ENCODE measurements at places on chromosomes 5 and 9.

DNA sequence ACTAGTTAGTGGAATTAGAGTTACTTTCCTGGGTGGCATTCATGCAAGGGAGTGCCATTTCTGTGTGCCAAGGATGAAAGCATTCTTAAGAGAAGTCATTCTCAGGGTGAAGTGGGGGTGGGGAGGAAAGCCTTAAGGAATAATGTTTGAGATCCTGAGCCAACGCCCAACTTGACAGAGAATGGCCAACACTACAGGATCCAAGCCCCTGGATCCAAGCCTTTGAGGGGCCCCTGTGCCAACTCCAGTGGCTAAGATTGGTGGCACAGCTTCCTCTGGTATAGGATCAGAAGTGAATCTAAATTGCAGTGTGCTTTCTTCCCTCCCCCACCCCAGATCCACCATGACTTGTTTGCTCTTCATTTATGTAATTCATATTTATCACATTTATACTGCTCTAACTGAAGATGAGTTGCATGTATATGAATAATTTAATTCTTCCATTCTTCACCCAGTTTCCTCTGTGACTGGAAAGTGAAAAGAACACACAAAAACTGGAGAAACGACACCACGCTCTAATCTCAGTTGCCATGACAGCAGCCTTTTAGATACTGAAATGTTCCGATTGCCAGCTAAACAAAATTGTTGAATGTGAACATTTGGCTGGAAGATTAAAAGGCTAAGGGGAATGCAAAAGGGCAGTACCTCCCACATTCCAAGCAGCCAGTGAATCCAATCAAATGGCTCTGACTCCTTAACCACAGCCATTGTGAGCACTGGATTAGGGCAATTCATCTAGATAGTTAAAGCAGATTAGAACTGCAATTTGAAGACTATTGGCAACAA, 4.5 kb downstream of the ZNF608 start:
- no peak for DNase-seq

DNA sequence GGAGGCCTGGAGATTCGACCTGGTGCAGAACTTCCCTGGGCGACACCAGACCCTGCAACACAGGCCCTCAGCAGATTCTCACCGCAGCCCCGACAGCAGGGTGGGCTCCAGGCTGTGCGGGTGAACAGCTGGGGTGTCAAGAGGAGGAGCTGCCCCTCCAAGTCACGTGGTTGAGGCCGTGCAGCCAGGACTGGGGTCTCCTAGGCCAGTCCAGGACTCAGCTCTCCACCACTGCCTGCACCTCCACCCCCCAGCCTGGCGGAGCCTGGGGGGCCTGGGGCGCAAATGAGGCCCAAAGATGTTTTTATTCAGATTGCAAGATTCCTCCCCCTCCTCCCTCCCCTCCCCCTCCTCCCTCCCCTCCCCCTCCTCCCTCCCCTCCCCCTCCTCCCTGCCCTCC, 9.2 kb upstream of the AGPAT2 start:
- no peak for DNase-seq

DNA sequence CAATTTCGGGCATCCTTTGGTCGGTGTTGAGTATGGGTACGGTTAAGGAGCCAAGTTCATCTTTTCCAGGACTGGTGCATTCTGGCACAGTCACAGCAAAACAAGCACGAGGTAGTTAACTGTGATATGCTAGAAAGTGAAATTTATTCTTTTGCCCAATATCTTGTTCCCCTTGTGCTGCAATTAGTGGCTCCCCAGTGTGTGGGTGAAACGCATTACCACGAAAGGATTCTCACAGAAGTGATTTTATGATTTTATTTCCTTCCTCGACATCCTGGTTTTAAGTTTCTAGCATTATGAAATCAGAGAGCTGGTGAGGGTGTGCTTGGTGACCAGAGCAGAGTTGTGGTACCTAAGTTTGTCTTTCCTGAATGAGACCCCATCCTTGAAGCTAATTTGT, 1.5 kb downstream of the FRMPD1 start:
- DNase-seq = no peak

- no peak for DNase-seq
Observed at GRCh38 chr5:1640421-1640881, 116.7 kb upstream of the LPCAT1 start.

DNA sequence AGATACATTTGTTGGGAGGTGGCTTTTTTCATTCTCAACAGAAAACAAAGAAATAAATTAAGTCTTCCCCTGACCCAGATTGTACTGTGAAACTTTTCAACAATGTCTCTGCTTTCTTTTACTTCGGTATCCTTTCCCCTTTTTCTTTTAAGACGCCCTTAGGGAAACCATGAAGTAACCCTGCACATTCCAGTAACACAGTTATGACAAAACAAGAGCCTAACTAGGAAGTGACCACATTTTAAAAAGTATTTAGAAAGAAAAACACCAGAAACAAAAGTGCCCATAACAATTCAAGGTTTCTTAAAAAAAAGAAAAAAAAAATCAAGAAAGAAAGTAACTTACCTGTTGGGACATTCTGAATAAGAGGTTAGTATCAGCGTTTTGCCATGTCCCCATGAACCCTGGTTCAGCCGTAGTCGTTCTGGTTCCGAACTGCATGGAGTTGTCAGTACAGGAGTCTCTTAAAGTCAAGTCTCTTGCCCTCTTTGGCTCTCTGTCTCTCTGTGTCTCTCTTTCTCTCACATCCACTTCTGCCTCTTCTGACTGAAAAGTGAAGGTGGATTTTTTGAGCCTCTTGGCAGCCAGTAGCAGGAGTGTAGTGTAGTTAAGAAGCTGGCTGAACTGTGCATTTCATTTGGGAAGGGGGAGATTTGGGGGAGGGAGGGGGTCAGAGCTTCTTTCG, 142.9 kb downstream of the BNC2 start:
- DNase-seq = no peak

GRCh38 chr9:13213337-13213736, 66.2 kb downstream of the MPDZ start:
- no peak for DNase-seq

DNA sequence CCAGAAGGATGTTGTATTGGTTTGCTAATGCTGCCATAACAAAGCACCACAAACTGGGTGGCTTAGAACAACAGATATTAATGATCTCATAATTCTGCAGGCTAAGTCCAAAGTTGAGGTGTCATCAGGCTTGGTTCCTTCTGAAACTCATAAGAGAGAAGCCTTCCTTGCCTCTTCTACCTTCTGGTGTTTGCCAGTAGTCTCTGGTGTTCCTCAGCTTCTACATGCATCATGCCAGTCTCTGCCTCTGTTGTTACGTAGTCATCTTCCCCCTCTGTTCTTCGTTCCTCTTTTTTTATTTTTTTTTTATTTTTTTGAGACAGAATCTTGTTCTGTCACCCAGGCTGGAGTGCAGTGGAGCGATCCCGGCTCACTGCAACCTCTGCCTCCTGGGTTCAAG, 61.8 kb downstream of the LRRC70 start:
- no peak for DNase-seq

DNA sequence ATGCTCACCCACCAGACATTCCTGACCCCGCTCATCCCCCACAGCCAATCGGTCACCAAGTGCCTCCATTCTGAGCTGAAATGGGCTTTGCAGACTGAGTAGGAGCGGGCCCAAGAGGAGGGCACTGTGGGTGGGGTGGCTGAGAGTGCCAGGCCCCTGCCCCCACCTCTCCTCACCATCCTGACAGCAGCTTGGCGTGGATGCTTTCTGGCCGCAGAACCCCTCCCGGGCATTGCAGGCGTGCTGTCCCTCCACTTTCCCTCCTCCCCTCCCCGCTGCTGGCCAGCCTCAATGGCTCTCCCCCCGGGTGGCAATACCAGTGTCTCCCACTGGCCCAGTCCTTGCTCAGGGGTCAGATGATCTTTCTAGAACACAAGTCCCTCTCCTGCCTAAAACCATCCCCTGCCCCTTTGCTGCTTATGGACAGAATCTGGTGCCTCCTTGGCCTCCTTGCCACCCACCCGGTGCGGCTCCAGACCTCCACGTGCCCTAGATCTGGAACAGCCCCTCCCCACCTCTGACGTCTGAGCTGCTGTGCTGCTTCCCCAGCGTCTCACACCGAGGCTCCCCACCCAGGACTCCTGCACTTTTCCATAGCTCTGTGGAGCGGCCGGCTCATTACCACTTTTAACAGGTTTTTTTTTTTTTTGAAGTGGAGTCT, 6.1 kb downstream of the FLT4 start:
- peak; percentile 36 for DNase-seq

DNA sequence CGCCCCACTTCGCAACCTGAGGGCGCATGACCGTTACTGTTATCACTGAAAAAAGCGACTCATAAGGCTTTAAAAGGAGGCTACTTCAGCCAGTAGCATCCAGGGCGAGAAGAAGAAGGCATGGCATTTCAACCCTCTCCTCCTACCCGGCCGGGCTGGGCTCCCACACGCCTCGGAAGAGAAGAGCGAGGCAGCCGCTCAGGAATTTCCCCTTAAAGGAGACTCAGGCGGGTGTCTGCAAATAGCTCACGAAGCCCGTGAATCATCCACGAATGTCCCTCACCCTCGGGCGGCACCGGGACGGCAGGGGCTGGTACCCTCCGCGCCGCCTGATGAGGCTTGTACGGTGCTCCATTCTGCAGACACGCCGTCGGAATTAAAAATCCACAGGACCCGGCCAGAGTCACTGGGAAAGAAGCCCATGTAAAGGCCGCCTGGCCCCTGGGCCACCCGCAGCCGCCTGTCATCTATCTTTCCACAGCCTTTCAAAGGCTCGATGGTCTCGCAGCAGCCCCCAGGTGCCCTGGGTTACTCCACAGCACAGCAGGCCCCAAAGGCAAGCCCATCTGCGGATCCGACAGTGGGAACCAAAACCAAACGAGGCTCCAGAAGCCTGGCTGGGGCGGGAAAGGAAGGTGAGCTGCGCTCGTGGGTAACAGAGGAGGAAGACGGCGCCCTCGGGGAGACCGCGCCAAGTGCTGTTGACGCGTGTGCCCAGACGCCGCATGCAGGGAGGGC, 11.8 kb downstream of the SLC12A7 start:
- DNase-seq = no peak

GRCh38 chr9:88653911-88654310, 118.9 kb downstream of the NXNL2 start:
- DNase-seq = no peak

GRCh38 chr5:67203701-67204074, 7.1 kb upstream of the CD180 start:
- DNase-seq = no peak

- no peak for DNase-seq
Observed at GRCh38 chr5:83118471-83118870, 41.1 kb downstream of the XRCC4 start.

DNA sequence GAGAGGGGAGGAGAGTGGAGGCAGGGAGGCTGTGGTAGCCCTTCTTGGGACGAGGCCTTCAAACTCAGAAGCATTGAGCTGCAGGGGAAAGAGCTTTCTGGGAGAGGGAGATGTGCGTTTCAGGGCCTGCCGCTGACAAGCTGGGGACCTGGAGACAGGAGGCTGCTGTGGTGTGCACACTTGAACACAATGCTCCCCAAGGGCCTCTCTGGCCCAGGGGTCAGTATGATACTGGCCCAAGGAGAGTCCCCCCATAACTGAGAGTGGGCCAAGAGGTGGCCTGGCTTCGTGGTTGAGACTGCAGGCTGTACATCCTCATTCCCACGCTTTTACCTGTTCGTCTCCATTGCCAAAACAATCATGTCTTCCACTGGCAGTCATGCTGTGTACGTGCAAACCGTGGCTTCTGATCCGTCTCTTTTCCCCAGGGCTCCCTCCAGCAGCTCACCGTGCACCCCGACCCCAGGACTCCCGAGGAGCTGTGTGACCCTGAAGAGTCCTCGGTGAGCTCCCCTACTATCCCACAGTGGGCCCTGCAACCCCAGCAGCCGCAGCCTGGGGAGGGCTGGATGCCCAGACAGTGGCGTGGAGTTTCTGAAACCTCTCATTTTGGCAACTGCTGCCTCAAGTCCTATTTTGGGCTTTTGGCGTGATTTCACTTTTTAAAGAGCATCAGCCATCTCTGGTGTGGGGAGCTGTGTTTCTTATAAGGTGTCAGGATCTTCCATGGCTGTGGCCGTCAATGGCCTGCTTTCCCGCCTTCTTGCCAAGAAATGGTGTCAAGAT, 43.4 kb downstream of the COL15A1 start:
- no peak for DNase-seq

DNA sequence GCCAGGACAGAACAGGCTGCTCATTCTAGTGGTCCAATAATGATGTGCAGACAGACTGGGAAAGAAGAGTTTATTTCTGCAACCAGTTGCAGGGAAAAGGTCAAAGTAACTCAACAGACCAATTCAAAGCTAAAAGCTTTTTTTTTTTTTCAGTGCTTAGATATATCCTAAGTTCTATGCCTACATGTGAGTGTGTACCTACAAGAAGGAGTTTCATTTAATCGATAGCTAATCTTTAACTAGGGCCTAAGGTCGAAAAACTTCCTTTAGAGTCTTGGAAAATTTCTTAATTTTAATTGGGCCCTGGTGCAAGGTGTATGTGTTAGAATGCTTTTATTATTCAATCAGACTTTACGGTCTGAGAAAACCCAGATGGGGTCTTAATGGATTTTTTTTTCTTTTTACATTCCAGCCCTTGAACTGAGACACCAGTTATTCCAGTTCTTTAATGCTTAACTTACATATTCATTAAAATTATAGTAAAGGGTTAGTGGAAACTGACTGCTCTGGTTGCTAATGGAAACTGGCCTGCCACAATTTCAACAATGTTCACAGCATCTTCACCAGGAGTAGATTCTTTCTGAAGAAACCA, 365.3 kb downstream of the MTRR start:
- no peak for DNase-seq

DNA sequence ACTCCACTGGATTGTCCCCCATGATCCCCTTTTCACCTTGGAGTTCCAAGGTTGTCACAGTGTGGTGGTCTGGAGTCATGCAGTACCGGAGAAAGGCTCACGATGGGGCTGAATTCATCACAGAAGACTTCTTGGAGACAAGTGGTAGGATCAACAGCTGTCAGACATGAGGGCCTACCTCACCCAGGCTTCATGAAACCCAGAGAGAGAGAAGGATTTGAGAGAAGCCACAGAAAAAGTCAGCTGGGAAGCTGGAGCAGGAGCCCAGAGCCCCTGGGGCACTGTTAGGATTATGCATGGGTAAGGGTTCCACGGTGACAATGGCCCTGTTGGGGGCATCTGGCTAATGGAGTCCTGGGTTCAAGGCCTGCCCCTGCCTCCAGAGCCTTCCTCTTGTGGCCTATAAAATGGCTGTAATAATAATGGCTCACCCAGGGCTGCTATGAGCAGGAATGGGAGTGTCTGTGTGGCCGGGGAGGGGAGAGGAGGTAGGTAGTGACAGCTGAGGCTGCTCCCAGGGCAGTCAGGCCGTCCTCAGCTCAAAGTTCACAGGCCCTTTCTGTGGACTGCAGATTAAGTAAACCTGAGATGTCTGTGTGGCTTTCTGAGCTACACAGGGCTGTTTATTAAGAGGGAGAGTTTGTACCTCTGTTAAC, 910 bp downstream of the TRIM14 start:
- DNase-seq = peak; percentile 83

GRCh38 chr9:109496218-109496617, 1.9 kb downstream of the PTPN3 start:
- DNase-seq = no peak

DNA sequence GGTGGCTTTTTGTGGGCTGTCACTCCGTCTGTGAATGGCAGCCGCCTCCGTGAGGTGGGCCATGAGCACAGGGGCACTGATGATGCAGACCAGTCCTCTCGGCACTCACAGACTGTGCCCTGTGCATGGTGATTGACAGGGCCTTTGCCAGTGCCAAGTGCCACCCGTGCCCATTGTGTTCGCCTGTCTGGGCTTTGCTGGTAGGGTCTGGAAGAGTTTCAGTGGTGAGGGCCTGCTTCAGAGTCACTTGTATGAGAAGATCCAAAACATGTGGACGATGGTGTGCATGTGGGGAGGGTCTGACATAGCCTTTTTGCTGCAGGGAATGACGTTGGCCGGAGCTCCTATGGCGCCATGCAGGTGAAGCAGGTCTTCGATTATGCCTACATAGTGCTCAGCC, 34.9 kb downstream of the TENT4A start:
- no peak for DNase-seq
